ENCODE measurements at places on chromosomes 12 and 14. TPM values are rescaled to one million over a fixed set of nuclear protein-coding genes. Genes with fewer than 3 reads are reported as not detected.

DNA sequence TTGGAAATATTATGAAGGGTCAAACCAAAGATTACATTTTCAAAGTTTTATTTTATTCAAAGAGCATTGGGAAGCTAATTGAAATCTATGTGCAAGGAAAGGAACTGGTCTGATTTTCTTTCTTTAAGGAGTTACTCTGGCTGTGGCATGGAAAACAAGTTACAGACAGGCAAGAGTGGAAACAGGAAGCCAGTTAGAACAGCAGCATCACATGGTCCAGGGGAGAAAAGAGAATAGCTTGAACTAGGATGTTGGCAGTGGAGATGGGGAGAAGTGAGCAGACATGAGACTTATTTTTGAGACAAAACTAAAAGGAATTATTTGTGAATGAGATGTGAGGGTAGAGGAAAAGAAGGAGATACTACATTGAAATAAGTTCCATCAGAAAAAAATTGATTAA lies 3.4 kb downstream of the OR11G2 start:
- no peak for DNase-seq

DNA sequence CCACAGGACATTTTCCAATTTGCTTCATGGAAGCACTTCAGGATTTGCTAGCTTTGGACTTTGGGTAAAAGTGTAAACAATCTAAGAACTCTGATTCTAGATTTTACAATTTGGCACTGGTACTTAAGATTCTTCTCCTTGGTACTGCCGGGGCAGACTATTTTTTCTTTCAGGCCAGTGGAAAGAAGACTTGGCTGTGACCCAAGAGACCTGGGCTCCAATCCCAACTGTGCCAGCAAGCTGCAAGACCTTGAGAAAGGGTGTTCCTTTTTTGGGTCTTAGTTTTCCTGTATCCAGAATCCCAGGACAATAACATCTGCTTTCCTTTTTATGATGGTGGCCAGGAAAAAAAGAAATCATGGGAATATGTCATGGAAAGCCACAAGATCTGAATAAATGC lies 148.1 kb upstream of the CRY1 start:
- no peak for DNase-seq

DNA sequence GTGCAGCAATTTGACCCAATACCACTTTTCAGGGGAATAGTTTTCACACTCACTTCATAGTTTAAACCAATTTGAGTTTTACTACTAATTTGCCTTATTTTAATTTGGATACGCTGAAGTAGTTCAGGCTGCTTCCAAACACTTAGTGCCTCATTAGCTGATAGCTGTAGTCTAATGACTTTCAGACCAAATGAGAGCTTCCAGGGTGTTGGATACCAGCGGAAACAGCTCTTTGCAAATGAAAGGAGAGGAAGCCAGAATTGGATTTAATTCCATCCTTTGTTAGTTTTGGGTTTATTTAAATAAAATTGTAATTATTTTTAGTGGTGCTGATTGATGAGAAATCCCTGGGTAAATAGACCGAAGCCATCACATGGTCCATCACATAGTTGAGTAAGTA lies 158.3 kb upstream of the SEL1L start:
- DNase-seq = no peak

DNA sequence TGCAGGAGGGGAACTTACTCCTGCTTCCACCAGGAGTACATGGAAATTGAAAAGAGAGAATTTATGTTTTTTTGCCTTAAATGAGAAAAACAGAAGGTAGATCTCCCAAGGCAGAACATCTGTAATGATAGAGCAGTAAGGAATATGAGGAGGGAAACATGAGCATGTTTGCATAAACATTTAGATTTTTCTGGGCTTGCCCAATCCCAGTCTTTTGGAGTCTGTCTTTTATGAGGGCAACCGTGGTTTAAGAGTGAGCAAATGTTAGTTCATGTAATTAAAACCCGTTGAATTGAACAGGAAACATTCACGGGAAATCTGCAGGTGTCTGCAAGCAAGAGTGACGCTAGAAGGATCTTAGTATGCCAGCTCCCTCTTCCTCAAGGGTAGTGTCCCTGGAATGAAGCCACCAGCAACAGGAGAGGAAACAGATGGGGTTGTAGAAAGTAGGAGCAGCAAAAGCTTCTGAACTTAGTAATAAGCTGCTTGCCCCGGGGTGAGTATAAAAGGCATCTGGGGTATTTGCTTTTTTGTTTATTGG lies 79.3 kb downstream of the ARF6 start:
- DNase-seq = no peak

NDUFA9 gene
- total RNA-seq = 66.0 TPM

GARIN6 gene
- not detected for total RNA-seq
